ENCODE measurements at places on chromosomes 1 and 21.
A peak's percentile ranks its signal among the peaks of the same experiment; 100 is the strongest.

GRCh38 chr1:61141288-61142042 is 59.1 kb downstream of the NFIA start:
- no peak for DNase-seq

GRCh38 chr1:39393645-39394044 is 97.8 kb upstream of the BMP8A start:
- no peak for DNase-seq

GRCh38 chr1:89675677-89676076 is 42.8 kb downstream of the LRRC8C start:
- DNase-seq: no peak

GRCh38 chr21:36125512-36126207 is 9.2 kb upstream of the CBR3 start:
- peak; percentile 5 for DNase-seq

- DNase-seq: no peak
Observed at GRCh38 chr1:167669209-167670124, 39.4 kb downstream of the RCSD1 start.

DNA sequence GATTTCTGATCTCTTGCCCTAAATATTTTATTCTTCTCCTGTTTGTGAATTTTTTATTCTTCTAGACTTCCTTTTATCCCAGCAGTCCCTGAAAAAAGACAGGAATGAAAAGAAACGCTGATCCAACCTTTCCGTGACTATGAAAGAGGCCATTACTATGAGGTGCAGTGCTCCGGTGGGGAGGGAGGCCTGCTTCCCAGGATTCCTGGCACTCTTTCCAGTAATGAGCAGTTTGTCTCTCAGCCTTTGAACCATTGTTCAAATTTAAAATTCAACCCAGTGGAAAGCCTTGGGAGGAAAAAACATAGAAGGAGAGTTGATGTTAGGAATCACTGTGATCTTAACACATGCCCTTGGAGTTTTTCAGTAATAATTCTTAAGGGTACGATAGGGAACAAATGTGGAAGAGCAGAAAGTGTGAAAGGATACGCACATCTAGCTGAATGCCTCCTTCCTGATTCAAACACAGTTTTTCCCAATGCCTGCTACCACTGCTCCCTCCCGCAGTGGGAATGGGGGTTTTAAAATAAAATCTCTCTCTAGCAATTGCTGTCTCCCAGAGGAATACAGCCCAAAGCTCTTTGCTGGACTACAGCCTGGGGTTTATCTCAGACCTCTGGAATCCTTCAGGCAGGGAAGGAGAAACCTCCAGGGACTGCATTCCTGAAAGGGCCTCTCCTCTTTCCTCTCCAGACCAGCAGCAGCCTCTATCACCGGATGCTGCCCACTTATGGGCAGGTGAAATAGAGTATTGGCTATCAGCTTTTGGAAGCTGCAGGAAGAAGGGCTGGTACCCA is 6.1 kb downstream of the IER5 start:
- DNase-seq: no peak

- DNase-seq: no peak
Observed at GRCh38 chr1:24294716-24295371, 24.3 kb upstream of the GRHL3 start.

- DNase-seq: no peak
Observed at GRCh38 chr21:44027607-44028286, 15.6 kb downstream of the TRAPPC10 start.

GRCh38 chr1:198638894-198639635 is at the start of gene PTPRC:
PTPRC (plus strand) TSS chr1:198639040; CDS start chr1:198639269, 229 bp downstream.
- no peak for DNase-seq

DNA sequence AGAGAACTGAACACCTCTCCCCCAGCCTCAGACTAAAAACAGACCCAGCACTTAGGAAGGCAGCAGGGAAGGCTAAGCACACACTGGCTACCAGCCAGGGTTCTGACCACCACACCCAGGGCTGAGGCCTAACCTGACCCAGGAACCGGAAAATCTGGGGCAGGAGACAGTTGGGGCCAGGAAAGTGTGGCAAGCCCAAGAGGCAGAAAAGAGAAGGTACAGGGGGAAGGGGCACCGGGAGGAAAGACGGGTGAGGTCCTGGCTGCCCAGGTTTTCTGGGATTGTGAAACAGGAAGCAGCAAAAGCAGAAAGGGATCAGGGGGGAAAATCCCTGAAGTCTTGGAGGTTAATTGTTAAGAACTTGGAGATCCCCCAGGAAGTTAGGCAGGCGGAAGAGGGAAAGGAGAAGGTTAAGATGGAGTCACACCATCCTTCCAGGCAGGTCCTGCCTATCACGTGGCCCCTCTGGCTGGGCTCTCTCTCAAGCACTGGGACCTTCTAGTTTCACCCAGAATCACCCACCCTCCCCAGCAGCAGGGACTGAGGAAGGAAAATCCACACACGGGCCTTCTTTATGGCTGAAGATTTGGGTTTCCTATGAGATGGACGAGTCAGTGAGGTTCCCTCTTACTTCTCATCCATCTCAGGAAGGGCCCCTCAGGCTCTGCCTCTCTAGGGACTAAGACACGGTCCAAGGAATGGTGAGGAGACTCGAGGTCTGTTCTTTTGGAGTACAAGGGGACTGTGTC is 2.6 kb downstream of the HDGF start:
- DNase-seq: no peak

DNA sequence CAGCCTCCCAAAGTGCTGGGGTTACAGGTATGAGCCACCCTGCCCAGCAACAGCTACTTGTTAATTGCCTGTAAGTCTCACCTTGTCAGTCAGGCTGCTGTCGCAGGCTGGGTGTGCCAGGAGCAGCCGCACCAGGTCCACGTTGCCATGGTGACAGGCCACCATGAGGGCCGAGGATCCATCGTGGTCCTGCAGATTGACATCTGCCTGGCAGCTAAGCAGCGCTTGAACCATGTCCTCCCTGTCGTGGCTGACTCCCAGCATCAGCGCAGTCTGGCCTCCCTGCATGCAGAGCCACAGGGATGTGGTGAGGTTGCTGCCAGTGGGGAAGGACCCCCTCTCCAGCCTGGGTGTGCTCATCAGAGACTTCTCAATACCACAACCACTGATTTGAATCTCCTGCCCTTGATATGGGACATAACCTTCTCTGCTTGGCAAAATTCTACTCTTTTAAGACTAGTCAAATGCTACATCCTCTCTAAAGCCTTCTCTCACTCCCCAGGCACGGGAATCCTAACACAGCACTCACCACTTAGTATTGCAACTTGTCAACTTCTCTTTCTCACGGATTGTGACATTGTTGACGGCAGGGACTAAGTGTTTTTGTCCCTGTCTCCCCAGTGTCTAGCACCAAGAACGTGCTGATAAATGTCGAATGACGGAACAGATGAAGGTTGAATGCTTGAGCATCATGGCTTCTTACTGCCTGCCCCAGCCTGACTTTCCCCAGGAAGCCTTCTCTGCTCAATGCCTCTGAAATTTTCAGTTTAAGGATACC is 52.9 kb downstream of the L1TD1 start:
- DNase-seq: no peak

- no peak for DNase-seq
Observed at GRCh38 chr1:221706876-221707582, 34.9 kb downstream of the DUSP10 start.

- DNase-seq: no peak
Observed at GRCh38 chr1:160538985-160539651, 16.1 kb upstream of the SLAMF6 start.

DNA sequence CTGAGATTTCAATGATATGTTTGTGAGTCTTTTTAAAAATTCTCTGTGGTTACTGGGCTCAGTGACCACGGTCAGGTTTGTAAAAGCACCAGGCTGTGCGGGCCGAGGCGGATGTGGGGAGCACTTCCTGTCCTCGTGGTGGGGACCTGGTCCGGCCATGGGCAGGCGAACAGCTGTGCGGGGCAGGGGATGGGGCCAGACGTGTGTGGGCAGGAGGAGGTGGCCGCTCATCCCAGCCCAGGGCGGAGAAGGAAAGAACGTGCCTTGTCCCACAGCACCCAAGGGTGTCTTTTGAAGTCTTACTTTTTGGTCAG is 5.2 kb upstream of the OXCT2 start:
- no peak for DNase-seq

GRCh38 chr21:44742418-44743153 is 31.2 kb upstream of the TSPEAR start:
- DNase-seq: no peak

GRCh38 chr21:45085700-45086099 is 11.3 kb downstream of the ADARB1 start:
- DNase-seq: no peak

DNA sequence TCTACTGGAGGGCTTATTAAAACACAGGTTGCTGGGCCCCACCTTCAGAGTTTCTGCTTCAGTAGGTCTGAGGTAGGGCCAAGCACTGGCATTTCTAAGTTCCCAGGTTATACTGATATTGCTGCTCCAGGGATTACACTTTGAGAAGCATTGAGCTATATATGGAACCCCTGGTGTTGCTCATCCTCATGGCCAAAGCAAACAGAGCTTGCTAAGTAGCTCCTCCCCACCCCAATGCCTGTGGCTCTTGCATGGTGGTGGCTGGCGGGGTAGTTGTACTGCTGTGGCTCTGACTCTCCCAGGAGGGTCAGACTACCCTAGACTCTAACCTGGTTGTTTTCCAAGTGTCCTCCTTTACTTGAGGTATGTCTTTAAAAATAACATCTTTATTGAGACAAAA is 143.6 kb downstream of the SPATA46 start:
- no peak for DNase-seq

DNA sequence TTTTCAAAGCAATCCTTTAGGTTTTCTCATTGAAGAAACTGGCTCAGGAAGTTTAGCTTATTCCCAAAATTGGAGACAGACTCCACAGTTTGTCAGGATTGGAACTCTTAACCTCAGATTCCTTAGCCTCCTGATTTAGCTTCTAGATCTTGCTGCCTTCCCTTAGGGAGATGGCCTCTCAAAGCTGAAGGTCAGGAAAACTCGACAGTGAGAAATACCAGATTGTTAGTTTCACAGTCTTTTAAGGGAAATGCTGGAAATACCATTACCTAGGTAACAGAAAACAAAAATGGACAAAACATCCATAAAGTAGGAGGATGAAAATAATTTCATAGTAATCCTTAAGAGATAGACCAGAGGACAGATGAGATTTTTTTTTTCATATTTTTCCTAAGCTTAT is 7.8 kb downstream of the RASAL2 start:
- no peak for DNase-seq

- no peak for DNase-seq
Observed at GRCh38 chr1:119209596-119210295, 69.3 kb upstream of the WARS2 start.

DNA sequence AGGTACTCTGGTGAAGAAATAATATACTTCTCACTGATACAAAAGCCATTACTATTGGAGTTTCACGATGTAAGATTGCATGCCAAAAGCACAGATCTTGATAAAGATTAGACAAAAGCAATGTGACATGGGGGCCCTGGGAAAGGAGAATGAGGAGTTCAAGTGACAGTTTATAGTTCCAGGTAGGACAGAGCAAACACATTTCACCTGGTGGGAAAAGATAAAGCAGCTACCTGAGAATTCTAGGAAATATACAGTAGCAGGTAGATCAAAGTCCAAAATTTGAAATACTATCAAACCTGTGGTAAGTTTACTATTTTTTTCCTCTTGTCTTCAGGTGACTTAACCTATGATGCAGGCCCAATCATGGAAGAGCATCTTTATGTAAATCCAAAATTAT is 8.0 kb downstream of the OR2G3 start:
- no peak for DNase-seq

GRCh38 chr1:246052603-246053002 is 454.5 kb downstream of the SMYD3 start:
- no peak for DNase-seq

GRCh38 chr21:39533545-39534380 is 79.0 kb upstream of the B3GALT5 start:
- no peak for DNase-seq

DNA sequence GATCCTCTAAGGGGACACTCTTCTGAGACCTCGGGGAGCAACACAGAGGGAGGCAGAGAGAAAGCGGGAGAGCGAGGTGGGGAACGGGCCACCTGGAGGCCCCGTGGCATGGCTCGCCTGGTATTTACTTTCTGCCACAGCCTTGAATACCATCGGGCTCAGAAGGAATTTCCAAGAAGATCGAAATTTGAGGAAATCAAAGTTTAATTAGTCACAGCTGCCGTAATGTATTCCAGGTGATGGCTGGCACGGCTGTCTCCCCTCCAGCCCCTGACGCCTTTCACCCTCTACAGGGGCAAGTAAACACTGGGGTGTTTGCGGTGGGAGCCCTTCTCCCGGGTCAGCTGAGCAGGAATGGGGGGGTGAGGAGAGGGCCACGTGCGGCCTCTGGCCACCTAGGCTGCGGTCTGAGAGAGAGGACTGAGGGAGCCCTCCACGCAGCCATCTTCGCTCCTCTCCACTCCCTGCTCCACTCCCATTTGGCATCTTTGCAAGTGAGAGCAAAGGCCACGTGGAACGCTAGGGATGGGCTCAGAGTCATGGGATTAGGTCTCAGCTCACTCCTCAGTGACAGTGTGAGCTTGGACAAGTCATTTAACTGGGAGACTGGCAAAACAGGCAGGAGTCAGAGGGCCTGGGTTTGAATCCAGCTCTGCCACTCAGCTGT is 125.2 kb downstream of the SYF2 start:
- no peak for DNase-seq

DNA sequence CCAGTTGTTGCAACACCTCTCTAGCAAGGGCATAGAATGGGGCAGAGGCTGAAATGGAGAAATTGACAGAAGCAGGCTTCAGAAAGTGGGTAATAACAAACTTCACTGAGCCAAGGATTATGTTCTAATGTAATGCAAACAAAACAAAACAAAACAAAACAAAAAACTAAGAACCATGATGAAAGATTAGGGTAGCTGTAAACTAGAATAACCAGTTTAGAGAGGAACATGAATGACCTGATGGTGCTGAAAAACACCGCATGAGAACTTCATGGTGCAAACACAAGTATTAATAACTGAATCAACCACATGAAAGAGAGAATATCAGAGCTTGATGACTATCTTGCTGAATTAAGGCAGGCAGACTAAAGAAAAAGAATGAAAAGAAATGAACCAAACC is 1707.7 kb downstream of the BRINP3 start:
- DNase-seq: no peak

Data from stimulated activated naive CD4-positive, alpha-beta T cell (primary cell).